CD8-positive, alpha-beta memory T cell (primary cell): ENCODE measurements at places on chromosomes 11 and 22. TPM values are rescaled to one million over a fixed set of nuclear protein-coding genes. Genes with fewer than 3 reads are reported as not detected.

Gene OR10D3
- not detected for total RNA-seq

DNA sequence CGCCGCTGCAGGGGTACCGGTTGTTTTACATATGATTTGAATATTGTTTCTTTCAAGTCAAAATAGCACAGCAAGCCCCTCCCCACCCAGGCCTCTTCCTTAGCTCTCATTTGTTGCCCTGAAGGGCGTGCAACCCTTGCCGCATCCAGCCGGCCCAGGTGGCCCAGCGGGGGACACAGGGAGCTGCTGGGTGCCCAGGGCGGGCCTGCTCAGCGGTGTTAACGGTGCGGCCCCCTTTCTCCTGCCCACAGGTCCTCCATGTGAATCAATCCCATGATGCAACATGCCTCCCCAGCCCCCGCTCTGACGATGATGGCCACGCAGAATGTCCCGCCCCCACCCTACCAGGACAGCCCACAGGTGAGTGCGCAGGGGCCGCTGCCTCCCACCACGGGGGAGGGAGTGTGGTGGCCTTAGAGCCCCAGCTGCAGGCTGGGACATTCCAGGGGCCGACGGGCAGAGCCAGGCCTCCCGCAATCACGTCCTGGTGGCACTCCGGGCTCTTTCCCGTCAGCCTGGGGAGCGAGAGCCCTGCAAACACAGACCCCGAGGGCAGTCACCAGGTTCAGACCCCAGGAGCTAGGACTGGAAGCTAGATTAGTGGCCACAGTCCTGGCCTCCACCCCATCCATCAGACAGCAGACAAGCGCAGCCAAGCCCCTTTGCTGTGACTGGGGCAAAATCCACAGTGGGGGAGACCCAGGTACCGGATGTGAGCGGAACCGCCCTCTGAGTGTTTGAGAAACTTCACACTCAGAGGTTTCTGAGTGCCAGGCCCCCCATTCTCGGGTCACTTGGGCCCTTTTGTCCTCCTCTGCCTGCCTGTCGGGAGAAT, 144.8 kb downstream of the FEZ1 start:
- H3K4me1 ChIP-seq = no peaks in the 10 kb centered on the region
- no peak for DNase-seq
- no peaks in the 10 kb centered on the region for H3K27me3 ChIP-seq
- no peak overlapping the region for H3K4me3 ChIP-seq

DNA sequence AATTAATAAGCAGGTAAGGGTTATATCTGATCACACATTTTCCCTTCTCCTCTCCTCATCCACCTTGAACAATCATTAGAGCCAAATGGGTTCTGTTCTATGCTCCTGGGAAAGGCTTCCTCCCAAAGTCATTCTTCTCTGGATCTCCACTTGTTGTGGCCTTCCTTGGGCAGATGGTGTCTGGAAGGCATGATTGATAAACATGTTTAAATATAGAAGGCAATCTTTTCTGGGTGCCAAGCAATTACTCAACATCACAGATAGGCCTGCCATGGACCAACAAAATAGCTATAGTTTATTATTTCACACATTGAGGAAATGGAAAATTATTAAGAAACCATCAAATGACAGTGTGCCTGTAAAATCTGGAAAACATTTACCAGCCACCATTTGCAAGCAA, 73.5 kb downstream of the KCNA4 start:
- H3K36me3 ChIP-seq = no peaks in the 10 kb centered on the region
- H3K27me3 ChIP-seq = no peaks in the 10 kb centered on the region
- no peak for DNase-seq

Gene SAA2
- total RNA-seq = not detected

Gene INPP5J
- 0.22 TPM for total RNA-seq

DNA sequence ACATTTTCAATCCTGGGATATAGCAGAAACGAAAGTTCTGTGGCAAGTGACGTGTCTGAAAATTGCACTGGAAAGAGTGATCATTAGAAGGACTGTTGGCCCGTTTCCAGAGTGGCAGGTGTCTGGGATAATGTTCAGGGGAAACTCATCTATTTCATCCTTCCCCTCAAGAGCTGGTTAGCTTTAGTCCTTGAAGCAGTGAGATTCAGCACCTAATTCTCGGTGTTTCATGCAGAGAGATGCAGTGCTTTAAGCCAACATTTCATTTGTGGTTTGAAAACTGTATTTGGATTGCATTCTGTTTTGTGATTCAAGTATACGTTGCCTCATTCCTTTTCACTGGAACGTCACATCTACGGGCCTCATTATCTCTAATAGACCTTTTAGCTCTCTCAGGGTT, 205.0 kb upstream of the RAG2 start:
- H3K4me3 ChIP-seq = no peak overlapping the region
- no peaks in the 10 kb centered on the region for H3K27me3 ChIP-seq
- no peaks in the 10 kb centered on the region for H3K4me1 ChIP-seq
- no peak for DNase-seq
- H3K36me3 ChIP-seq = no peaks in the 10 kb centered on the region

Gene MS4A4A
- total RNA-seq = not detected

- no peaks in the 10 kb centered on the region for H3K4me1 ChIP-seq
- H3K27ac ChIP-seq = peak overlapping the region; percentile 33
- no peaks in the 10 kb centered on the region for H3K36me3 ChIP-seq
- no peak for DNase-seq
Measured at GRCh38 chr11:76074148-76075095, 131.9 kb downstream of the WNT11 start.

DNA sequence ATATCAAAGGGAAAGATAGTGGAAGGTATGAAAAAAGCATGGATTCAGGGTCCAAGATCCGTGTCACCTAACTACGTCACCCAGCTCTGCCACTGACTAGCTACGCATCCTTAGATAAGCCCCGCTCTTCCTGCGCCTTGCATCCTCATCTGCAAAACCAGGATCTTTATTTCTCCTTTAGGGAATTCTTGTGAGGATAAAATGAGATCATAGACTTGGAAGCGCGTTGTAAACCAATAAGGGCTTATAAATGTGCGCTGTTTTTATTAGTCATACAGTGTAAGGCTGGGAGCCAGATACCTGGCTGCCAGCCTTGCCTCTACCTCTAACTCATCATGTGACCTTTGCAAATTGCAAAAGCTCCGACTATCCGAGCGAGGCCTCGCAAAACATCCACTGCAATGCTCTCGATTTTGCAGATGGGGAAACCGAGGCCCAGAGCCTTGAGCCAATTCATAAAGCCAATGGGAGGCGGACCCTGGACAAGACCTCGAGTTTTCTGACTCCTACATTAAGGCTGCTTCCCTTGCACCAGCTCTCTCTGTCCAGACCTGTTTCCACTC, 753 bp downstream of the PRPF19 start:
- peaks cover 29% of the 10 kb centered on the region for H3K4me1 ChIP-seq
- peaks cover 29% of the 10 kb centered on the region for H3K36me3 ChIP-seq
- H3K27me3 ChIP-seq = no peaks in the 10 kb centered on the region
- H3K27ac ChIP-seq = peak overlapping the region; percentile 68
- peak overlapping the region; percentile 80 for H3K4me3 ChIP-seq

DNA sequence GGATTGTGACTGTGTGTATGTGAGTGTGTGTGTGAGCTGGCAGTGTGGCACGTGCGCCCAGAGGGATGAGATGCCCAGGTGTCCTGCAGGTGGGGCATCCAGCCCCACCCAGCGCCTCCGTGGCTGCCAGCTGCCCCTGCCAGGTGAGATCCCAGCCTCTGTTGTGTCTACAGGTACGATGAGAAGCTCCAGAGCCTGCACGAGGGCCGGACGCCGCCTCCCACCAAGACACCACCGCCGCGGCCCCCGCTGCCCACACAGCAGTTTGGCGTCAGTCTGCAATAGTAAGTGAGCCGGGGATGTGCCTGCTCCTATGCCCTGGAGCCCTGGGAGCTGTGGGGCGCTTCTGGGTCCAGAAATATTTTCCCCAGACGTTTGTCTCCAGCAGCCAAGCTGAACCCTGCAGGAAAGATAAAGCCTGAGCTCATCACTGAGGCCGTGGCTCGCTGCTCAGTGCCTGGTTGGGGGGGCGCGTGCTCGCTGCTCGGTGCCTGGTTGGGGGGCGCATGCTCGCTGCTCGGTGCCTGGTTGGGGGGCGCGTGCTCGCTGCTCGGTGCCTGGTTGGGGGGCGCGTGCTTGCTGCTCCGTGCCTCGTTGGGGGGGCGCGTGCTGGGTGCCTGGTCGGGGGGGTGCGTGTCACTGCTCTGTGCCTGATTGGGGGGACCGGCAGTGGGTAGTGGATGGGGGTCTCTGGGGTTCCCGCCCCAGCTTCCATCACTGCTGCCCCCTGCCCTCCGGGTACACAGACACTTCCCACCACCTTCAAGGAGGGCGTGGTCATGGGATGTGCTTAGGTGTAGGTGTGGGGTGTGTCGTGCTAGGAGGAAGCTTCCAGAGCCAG, 73.2 kb downstream of the ARHGAP8 start:
- no peaks in the 10 kb centered on the region for H3K36me3 ChIP-seq
- no peaks in the 10 kb centered on the region for H3K27me3 ChIP-seq
- no peak for DNase-seq
- H3K27ac ChIP-seq = no peak overlapping the region
- H3K4me1 ChIP-seq = no peaks in the 10 kb centered on the region

Gene CALCA
- total RNA-seq = not detected

DNA sequence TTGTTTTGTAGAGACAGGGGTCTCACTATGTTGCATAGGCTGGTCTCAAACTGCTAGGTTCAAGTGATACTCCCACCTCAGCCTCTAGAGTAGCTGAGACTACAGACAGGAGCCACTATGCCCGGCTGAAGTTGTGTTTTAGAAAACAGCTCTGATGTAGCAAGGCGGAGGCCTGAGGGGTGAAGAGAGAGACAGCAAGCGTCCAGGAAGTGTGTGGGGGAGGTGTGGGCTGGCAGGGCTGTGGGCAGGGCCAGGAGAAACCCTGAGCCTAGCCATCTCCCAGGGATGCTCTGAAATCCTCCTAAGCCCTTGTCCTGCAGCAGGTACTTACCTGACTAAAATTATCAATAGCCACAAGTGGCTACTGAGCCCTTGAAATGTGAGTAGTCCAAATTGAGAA, 16.1 kb upstream of the RPS3 start:
- H3K4me1 ChIP-seq = peaks cover 19% of the 10 kb centered on the region
- no peaks in the 10 kb centered on the region for H3K36me3 ChIP-seq
- no peak overlapping the region for H3K4me3 ChIP-seq

GRCh38 chr11:27625347-27625912, 74.8 kb downstream of the BDNF start:
- H3K36me3 ChIP-seq = no peaks in the 10 kb centered on the region
- H3K4me3 ChIP-seq = no peak overlapping the region
- H3K27me3 ChIP-seq = no peaks in the 10 kb centered on the region
- H3K27ac ChIP-seq = no peak overlapping the region
- no peak for DNase-seq

Gene NPTXR
- total RNA-seq = 5.9 TPM

DNA sequence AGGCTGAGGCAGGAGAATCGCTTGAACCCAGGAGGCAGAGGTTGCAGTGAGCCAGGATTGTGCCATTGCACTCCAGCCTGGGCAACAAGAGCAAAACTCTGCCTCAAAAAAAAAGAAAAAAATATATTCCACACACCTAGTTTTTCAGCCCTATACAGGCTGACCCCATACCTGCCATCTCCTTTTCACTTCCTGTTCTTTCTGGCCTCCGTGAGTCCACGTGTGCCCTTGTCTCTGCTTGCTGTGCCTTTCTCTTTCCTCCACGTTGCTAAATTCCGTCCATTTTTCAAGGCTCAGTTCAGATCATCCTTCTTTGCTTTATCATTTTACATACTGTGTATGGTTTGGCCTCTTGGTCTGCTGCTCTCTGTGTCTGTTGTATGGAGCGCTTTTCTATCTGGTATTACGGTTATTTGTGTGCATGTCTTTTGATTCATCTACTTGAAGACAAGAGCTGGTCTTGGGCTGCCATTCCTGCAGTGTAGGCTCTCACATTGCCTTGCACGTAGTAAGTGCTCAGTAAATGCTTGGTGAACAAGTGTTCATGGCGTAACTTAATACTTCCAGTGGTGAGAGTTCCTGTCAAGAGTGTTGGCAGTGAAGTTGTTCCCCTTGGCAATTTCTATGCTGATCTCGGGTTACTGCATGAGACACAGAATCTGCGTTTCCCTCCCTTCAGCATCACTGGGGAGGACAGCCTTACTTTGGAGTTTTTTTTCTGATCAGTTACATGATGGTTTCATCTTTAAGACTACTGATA, 57.5 kb downstream of the PTPRJ start:
- no peaks in the 10 kb centered on the region for H3K36me3 ChIP-seq
- DNase-seq = no peak
- no peak overlapping the region for H3K4me3 ChIP-seq
- H3K27me3 ChIP-seq = no peaks in the 10 kb centered on the region

Gene SYCE3
- total RNA-seq = not detected

Gene PKP3
- not detected for total RNA-seq

Gene RASSF7
- 20.7 TPM for total RNA-seq

DNA sequence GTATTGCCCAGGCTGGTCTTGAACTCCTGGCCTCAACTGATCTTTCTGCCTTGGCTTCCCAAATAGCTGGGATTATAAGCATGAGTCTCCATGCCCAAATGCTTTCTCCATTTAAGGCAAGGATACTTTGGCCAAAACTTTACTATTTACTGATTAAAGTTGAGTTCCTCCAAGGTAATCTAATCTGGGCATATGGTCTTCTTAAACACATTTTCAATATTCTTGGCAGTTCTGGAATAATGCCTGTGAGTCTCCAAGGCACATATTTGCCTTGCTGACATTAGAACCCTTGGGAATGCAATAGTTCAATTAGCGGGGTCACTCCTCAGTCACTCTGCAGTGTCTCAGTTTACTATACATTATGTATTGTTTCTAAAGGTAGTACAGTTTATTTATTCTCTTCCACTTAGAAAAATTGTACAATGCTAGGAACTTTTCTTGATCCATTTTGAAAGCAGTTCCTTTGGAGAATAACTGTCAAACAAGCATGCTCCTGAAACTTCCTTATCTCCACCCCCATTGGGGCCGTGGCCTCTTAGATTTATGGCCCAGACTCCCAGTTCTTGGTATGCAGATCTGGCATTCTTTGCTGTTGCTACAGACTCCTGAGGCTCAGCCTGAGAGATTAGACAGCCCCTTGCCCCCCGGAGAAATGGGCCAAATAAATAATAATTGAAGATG, 13.1 kb upstream of the RAB38 start:
- no peaks in the 10 kb centered on the region for H3K4me1 ChIP-seq
- no peak overlapping the region for H3K4me3 ChIP-seq
- no peaks in the 10 kb centered on the region for H3K27me3 ChIP-seq
- DNase-seq = no peak
- no peaks in the 10 kb centered on the region for H3K36me3 ChIP-seq

GRCh38 chr22:43099095-43099494, 9.9 kb upstream of the TTLL1 start:
- no peak for DNase-seq
- no peak overlapping the region for H3K27ac ChIP-seq
- H3K4me3 ChIP-seq = no peak overlapping the region
- H3K36me3 ChIP-seq = no peaks in the 10 kb centered on the region
- no peaks in the 10 kb centered on the region for H3K4me1 ChIP-seq

- H3K27me3 ChIP-seq = no peaks in the 10 kb centered on the region
- H3K4me3 ChIP-seq = no peak overlapping the region
- no peaks in the 10 kb centered on the region for H3K4me1 ChIP-seq
- no peaks in the 10 kb centered on the region for H3K36me3 ChIP-seq
- no peak for DNase-seq
Measured at GRCh38 chr22:49216579-49216978, 611.1 kb downstream of the BRD1 start.

- H3K4me1 ChIP-seq = no peaks in the 10 kb centered on the region
- H3K27me3 ChIP-seq = no peaks in the 10 kb centered on the region
- H3K27ac ChIP-seq = no peak overlapping the region
- H3K36me3 ChIP-seq = no peaks in the 10 kb centered on the region
- no peak for DNase-seq
Measured at GRCh38 chr22:24588381-24588756, 4.5 kb downstream of the LRRC75B start.

- peaks cover 37% of the 10 kb centered on the region for H3K4me1 ChIP-seq
- no peaks in the 10 kb centered on the region for H3K27me3 ChIP-seq
- no peaks in the 10 kb centered on the region for H3K36me3 ChIP-seq
- DNase-seq = no peak
- no peak overlapping the region for H3K4me3 ChIP-seq
Measured at GRCh38 chr11:95254716-95255115, 23.7 kb upstream of the SESN3 start.
